Stimulated activated CD8-positive, alpha-beta memory T cell treated with anti-CD3 and anti-CD28 coated beads, Interleukin-12 subunit alpha, Interleukin-12 subunit beta, amount 100 ng/mL, for 1 hour (primary cell): ENCODE measurements at places on chromosomes 11 and 22.

DNA sequence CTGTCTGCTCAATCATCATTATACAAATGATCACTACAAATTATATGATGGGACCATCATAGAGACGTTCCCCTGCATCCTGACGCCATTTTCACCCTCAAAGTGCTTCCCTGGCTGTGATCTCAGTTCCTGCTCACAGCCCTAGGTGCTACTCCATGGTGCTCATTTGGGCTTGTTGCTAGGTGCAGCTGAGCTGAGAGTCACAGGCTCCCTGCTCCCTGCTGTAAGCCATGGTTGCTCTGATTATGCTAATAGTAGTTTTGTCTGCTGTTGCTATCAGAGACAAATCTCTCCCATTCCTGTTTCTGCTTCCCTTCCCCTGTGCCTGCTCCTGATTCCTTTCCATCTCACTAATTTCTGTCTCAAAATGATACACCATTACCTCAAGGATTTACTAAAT, 474.3 kb downstream of the METTL15 start:
- DNase-seq, result no peak

GRCh38 chr22:38971791-38972190, 10.4 kb upstream of the APOBEC3B start:
- DNase-seq, result no peak

- DNase-seq, result no peak
Observed at GRCh38 chr22:42945736-42946135, 69.2 kb downstream of the PACSIN2 start.

DNA sequence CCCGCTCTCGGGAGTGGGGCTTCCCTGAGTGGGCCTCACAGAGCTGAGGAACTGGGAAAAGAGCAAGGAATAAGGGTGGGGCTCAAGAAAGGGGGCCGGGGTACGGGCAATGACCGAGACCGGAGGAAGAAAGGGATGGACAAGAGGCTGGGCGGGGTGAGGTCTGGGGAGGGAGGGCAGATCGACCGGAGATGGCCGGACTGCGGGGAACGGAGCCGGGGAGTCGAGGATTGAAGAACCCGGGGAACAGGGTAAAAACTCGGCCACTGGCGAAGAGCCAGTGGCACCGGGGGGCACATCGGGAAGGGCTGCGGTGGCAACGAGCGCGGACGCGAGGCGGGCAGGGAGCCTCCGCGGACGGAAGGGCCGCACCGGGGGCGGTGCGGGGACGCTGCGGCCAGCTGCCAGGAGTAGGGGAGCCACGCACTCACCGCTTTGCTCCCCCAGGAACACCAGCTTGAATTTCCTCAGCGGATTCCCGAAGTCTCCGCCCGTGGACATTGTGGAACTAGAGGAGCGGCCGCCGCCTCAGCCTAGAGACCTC, 667 bp downstream of the RAB6A start:
- DNase-seq, result no peak

DNA sequence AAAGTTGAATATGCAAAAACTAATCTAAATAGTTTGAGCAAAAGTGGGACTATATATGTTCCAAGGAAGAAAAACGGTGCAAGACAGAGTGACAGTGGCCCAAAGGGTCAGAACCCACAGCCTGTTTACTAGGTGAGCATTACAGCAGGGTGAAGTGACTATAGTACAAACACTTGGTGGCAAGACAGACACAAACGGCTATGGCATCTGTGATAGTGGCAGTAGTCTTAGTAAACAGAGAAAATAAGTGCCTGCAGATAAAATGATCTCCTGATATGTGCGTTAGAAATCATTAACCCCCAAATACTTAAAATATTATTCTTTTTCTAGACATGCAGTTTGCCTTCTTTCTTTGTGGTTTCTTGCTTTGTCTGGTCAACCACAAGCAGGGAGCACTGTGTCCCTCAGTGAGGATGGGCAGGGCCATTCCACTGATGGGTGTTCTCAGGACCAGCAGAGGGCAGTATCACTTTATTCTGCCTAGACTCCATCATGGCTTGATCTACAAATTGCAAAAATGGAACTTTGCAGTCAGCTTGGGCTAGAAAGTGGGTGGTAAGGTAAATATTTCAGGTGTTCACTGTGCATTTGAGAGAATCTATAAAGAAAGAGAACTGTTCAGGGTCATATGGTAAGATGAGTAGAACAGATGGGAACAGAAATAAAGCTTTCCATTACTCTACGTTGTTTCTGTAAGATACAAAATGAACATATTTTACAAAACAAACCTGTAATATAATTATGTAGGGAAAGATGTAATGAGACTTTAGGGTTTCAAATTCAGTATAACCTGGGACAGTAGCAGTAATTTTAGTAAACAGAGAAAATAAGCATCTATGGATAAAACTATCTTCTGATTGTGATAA, 198.2 kb downstream of the SWAP70 start:
- DNase-seq, result peak; percentile 2

DNA sequence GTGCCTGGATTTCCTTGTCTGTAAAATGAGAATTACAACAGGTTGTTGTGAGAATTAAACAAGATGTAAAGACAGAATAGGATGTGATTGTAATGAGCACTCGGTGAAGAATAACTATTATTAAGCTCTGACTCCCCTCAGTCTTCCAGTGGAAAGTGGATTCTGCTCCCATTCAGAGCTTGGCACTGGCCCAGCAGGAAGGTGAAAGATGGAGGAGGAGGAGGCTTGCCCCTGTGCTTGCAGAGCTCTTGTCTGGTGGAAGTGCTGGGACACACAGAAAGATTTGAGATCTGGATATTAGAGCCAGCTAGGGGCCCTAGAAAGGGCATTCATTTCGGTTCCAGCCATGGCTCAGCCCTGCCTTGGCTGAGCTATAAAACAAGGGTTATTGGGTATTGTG, 28.2 kb downstream of the PHLDB1 start:
- no peak for DNase-seq

- DNase-seq, result no peak
Observed at GRCh38 chr11:130418756-130419155, 9.7 kb downstream of the ADAMTS8 start.

DNA sequence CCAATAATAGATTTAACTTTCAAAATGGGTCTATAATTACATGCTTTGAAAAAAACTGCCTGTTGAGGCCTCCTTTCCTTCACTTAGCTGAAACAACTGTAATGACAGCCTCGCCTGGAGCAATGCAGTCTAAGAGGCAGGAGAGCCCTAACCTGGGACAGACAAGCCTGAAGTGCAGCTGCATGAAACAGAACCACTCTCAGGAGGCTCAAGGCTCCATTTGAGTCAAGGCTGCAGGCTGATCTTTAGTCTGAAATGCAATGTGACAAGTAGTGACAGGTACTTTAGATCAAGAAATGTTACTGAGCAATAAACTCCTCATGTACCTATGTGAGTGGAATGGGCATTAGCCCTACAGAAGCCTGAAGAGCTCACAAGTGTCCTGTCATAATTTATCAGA, 414.0 kb upstream of the LUZP2 start:
- no peak for DNase-seq

GRCh38 chr11:79007771-79008402, 432.9 kb downstream of the TENM4 start:
- no peak for DNase-seq

DNA sequence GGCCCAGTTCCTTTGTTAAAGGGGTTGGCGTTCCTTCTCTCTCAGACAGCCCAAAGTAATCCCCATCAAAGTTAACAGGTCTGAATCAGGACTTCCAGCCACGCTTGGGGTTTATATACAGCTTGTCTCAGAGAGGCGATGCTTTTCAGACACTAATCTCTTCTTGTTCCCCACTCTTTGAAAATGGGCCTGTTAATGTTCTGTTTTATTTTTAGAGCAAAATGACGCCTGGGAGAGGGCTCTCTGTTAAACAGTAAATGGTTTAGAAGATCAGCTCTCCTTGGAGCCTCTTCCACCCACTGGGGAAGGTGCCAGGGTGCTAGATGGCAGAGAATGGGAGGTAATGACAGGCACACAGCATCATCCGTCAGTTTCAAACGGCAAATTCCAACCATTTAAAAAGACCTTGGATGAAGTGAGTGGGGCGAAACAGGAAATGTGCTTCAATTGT, 235.9 kb upstream of the NARS2 start:
- DNase-seq, result no peak

DNA sequence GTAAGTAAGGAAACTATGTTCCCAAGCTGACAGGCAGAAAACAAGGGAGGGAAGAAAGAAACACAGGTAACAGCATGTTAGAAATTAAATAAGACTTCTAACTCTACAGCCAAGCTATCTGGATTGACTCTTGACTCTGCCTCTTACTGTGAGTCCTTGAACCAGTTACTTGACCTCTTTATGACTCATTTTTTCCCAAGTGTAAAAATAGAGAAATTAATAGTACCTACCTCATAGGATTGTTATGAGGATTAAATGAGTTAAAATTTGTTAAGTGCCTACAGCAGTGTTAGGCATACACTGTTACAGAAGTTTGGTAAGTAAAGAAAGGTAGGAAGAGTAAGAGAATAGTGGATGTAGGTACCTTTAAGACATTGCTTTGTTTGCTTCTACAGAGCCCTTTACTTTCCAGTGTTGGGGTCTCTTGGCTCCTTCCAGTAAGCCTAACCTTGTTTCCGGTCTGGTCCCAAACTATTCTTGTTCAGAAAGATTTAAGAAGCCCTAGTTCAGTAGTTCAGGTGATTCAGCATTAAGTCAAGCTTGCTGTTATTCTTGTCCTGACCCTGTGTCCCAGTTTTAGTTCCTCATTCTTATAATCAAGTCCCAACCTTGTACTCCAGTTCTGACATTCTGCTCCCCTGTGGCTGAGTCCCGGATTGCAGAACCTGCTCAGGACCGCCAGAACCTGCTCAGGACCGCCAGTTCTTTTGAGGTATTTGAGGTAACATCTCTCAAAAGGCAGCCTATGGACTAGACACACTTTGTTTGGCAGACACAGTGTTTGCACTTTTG, 963.4 kb upstream of the CCDC90B start:
- DNase-seq, result no peak
